ENCODE measurements at places on chromosomes 6 and 20. TPM values are rescaled to one million over a fixed set of nuclear protein-coding genes. Genes with fewer than 3 reads are reported as not detected.
A peak's percentile ranks its signal among the peaks of the same experiment; 100 is the strongest.

The PRDM1 gene
- total RNA-seq: 1.0 TPM

DNA sequence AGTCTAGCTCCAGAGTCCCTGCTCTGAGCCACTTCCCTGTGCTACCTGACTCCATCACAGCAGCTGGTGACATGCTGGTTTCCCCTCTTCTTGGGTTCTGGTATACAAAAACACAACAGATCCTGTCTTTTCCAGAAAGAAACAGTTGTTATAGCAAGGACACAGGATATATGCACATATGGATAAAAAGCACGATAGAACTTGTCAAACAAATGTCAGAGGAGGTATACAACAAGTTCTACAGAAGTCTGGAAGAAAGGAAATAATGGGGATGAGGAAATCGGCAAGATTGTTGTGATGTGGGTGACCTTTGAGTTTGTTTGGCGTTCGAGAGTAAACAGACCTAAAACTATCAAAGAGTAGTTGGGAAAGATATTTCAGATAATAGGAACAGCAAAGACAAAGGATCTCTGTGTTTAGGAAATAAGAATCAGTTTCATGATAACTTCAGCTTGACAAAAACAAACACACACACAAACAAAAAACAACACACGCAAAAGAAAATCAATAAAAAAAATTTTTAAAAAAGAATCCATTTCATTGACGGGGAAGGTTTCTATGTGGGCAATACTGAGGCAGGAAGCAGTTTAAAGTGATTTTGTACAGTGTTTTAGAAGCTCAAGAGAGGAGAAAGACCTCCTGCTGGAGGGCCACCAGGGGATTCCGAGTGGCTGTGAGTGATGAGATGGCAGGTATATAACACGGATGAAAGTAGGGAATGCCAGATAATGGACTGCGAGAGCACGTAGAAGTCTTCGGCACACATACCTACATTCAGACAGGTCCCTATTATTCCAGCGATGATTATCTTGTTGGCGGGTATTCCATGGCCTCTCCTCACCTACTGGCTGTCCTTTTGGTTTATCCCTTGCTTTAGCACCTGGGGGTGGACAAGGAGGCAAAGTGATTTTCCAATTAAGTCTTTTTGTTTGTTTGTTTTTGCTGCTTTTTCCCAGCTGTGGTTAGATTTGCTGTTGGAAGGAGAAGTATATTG is 174.9 kb downstream of the HS3ST5 start:
- DNase-seq: no peak

DNA sequence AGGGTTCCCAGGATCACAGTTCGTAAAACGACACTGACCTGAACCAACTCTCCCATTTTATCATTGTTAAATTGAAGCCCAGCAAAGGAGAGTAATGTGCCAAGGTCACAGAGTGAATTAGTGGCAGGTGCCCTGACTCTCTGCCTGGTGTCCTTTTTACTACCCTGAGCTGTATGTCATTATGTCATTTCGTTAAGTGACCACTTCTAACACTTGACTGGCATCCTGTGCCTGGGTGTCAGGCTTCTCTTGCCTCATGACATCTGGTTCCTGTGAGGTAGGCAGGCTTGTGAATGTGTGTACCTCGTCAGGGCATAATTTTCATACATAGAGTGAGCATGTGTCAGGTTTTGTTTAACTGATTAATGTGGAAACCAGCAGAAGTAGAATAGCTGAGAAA is 48.6 kb downstream of the RALY start:
- DNase-seq: no peak

DNA sequence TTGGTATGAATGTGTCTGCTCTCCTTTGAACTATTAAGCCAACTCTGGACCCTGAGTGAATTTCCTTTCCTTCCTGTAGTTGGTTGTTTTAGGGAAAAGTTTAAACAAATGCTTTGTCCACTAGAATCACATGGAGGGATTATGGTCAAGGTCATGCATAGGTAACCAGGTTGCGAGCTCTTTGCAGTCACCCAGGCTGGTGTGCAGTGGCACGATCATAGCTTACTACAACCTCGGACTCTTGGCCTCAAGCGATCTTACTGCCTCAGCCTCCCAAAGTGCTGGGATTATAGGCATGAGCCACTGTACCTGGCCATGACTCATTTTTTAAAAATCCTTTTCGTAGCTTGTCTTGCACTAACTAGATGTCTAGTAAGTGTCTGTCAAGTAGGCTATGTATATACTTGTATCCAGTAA is 88.0 kb upstream of the SOX4 start:
- DNase-seq: no peak

The GPX5 gene
- total RNA-seq: not detected

DNA sequence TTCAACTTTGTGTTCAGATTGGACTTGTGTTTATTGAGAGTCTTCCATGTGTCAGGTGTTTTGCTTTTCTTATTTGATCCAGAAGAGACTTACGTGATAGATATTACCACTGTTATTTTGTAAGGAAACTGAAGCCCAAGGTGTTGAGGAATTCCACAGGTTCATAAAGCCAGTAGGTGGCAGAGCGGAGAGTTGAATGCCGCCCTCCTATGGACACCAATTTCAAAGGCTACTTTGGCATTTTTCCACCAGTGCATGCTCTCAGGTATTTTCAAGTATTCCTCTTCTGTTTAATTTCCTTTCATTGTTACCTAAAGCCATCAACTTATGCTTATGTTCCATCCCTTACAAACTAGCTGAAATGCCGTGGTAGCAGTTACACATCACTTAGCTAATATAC is 14.0 kb upstream of the COL10A1 start:
- no peak for DNase-seq

GRCh38 chr6:29723262-29723665 is at the start of gene HLA-F:
HLA-F (plus strand) TSS chr6:29723434; CDS start chr6:29723464, 30 bp downstream.
- peak; percentile 85 for DNase-seq

The GSTA3 gene
- total RNA-seq: 0.98 TPM

GRCh38 chr6:23371132-23371915 is 754.7 kb upstream of the NRSN1 start:
- no peak for DNase-seq

DNA sequence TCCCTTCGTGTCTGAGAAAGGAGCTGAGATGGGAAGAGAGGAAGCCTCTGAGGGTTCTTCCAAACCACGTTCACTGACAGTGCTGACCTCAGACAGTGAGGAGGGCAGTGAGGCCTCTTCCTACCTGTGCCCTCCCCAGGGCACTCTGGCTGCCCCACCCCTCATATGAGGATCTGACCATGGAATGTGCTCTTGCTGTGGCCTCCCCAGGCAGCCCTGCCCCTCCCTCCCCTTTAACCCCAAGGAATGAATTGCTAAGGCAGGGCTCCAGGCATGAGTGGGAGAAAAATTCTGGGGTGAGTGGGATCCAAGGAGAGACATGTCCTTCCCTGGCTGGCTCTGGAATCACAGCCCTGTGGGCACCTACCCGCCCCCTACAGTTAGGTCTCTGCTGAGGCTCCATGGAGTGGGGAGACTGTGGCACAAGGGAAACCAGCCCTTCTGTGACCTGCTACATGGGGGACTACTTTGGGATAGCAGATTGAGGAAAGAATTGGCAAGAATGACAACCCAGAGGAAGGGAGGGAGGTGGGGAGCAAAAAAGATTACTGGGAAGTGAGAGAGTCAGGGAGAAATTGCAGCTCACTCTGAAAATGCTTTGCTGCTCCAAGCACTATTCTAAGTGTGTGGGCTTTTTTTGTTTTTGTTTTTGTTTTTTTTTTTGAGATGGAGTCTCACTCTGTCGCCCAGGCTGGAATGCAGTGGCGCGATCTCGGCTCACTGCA is 29.4 kb downstream of the TNXB start:
- DNase-seq: no peak

The VEGFA gene
- total RNA-seq: 247 TPM

DNA sequence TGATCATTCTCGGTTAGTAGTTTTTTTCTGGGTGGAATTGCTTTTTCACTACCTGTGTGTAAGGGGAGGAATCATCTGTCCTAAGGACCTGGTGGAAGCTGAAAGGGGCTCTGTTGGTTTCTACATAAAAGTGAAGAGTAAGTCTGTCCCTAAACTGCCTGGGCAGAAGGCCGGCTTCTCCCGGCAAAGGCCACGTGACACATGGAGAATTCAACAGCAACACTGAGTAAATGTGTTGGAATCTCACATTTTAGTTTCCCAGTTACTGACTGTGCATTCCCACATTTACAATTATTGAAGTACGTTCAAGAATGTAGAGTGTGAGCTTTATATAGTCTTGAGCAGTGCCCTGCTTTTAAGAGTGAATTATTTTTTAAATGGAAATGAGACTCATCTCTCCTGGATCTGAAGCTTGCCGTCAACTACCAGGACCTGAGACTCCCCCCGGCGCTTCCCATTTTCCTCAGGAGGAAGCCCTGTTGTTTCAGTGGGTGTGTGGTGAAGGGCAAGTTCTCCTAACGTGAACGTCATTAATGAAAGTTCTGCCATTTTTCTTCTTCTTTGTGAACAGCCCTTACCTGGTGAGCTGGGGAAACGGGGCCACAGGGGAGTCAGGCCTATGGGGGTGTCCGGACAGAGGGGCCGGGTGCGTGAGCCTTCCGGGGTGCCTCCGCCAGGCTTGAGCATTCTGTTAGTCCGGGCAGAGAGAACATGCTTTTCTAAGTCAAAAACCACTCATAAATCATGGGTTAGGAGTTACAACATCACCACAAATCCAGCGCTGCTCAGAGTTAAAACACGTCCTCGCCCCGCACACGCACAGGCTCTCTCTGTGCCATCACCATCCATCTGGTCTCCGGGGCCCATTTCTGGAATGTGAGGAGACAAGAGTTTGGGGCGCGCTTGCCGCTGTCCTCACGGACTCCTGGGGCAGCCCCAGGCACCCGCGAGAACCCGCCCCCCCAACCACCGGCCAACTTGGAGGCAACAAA is 56.6 kb upstream of the SMOC2 start:
- peak; percentile 57 for DNase-seq

DNA sequence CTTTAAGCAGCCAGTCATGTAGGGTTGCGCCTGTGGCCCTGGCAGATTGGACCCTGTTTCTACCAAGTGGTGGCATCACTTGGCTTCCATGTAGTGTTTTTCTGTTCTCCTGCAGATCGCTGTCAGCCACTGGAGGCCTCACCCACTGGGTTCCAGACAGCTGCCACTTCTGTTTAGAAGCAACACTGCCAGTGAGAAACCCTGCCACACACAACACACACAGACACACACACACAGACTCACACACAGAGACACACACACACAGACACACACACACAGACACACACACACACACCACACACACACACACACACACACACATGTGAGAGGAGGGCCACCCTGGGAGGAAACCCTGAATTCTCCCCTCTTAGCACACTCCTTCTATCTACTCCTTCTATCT is 51.8 kb downstream of the UTRN start:
- no peak for DNase-seq

- no peak for DNase-seq
Measured at GRCh38 chr6:85129881-85130280, 320.0 kb upstream of the NT5E start.

DNA sequence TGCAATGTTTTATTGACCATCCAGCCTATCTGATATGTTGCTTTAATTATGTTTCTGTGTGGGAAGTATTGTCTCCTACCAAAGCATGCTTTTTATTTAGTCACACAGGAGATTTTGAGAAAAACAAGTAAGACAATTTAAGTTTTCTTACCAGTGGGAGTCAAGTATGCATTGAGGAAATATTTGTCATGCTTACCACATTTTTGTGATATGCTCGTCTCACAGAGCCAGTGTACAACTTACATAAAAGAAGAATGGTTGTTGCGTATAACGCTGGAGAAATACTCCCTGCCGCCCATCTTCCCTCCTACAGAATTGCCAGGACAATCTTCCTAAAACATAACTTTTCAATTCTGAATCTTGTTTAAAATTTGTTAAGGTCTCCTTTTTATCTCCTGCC is 37.1 kb upstream of the FILIP1 start:
- no peak for DNase-seq

The ZFP57 gene
- total RNA-seq: not detected

The DEFB121 gene
- total RNA-seq: not detected

DNA sequence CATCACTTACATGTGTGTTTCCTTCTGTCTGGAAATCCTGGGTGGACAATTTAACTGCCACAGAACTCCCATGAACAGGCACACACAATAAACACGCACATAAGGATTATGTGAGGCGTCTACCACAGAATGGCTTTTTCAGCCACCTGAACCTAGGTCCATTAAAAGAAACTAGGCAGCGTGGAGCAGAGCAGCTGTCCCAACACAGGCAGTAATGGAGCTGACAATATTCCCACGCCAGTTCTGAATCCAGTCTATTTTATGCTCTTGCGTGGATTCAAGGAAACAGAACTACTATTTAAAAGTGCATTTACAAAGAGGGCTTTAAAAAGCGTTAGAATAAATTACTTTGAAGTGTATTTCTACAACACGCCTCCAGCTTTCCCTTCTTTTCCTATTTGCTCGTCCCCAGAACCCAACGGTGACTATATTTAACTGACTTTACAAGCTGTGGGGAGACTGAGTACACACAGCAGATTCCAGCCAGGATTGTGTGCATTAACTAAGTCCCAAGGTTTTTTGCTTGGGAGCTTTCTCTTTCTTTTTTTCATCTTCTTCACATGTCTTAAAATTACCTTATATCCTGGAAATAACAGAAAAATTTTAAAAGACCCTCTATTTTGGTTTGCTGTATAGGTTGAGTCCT is 95.9 kb downstream of the GMDS start:
- no peak for DNase-seq

DNA sequence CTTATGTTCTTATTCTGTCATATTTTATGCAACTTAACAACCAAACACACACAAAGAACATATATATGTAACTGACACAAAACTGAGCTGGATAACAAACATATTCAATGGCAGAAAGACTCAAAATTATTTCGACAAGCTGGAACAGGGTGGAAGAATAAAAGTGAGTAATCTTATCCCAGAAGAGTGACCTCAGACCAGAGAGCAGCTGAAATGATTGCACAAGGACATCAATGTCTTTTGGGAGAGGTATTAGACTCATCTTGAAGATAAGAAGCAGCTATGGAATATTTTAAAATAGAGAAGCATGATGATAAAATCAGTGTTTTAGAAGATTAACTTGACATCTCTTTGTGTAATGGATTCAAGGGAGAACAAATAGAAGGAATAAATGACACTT is 191.6 kb upstream of the PRDM1 start:
- DNase-seq: no peak

DNA sequence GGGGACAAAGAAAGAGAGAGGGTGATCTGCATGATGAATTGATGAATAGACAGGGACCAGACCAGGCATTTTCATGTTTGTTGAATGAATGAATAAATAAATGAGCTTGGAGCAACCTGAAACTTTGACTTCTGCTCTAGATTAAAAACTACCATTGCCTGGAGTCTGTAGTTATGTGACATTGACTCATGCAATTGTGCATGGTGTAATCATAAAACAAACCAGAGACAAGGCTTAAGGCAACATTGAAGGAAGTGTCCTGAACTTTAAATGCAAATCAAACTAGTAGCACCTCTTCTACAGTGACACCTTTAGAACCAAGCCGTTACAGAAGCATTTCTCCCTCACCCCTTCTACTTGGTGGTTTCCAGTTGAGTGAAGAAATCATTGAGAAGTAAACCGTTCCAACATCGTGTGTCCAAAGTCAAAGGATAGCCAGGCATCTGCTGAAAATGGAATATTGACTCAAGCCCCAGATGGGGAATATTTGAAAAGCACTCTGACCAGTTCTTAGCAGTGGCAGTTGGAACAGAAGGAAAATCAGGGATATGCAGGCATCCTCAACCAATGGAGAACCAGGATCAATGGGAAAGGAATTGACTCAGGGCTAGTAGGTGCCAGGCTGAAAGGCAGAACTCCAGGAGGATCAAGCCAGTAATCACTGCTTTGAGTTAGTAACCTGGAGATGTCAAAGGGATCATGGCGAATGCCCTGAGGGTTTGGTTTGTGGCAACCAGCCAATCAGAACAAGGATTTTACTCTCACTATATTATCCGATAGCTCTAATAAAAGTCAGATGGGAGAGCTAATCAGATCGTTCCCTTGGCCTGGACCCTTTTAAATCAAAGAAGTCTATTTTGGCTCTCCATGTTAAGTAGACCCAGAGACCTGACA is 171.2 kb upstream of the TSHZ2 start:
- no peak for DNase-seq

Measured in uterus (tissue), 4 donors.